GM13977 (cell line): ENCODE measurements at places on chromosomes 3 and 15.

DNA sequence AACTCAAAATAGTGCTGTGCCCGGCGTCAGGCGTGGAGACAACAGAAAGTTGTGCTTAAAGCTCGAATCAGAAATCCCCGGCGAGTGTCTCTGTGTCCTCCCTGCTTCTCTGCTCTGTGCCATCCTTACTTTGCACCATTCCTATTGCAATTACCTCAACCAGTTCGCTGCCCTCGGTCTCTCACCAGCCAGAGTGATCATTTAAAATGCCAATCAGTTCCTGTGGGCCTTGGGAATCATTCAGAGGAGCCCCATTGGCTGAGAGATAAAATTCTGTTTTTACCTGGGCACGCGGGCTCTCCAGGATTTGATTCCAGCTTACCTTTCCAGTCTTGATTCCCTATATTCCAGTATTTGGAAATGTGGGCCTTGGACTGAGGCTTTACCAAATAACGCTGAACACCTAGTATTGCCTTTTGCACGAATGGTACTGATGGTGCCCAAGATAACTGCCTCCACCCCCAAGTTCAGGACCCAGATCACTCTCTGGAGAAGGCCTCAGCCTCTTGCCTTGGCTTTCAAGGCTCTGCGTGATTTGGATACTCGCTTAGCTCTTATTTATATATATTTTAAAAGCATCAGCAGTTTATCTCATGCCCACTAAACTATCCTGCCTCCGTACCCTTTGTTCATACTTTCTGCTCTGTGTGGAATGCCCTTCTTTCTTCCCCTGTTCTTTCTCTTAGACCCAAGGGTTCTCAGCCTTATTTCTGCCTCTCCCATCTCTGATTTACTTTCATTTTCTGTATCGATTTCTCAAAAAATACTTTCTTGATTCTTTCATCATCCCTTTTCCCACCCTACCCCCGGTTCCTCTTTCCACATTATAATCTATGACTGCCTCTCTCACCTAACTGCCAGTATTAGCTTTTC is 863 bp downstream of the PSMA4 start:
- peak; percentile 36 for DNase-seq

DNA sequence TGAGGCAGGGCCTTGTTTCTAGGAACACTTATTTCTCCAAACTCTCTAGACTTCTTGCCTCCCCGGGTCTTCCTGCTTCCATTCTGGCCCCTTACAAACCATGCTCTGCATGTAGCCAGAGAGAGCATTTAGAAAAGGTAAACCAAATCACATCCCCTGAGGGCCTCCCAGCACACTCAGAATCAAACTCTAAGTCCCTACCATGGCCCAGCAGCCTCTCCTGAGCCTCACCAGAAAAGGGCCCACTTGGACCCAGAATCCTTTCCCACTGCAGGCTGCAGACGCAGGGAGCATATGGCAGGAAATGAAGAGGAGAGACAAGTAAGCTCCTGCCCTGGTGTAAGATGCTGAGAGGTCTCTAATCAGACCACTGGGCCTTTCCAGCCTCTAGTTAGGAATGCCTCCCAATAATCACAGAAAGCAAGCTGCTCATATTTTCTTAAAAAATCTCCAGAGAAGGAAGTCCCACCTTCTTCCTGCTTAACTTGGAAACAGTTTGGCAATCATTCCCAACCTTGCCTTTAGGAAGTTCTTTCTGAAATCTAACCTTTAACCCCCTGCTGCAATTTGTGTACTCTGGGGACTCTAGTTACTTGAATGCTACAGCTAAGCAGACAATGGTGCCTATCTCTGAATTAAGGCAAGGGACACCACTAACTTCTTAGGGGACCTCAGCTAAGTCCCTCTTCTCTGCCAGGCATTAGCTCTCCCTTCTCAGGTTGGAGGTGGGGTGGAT is 4.2 kb downstream of the AMOTL2 start:
- no peak for DNase-seq

DNA sequence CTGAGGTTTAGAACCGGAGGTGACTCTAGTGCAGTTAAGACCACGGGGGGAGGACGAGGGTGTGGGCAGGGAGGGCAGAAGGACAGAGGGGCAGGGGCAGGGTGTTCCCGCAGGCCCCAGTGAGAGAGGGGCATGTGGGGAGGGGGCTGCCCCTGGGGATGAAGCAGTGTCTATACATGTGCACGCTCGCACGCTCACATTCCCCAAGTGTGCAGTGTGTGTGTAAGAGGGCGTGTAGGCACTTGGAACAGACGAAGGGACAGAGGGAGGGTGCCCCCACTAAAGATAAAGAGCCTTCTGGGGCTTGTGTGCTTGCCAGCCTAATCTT is 69.5 kb upstream of the MEF2A start:
- DNase-seq = no peak

DNA sequence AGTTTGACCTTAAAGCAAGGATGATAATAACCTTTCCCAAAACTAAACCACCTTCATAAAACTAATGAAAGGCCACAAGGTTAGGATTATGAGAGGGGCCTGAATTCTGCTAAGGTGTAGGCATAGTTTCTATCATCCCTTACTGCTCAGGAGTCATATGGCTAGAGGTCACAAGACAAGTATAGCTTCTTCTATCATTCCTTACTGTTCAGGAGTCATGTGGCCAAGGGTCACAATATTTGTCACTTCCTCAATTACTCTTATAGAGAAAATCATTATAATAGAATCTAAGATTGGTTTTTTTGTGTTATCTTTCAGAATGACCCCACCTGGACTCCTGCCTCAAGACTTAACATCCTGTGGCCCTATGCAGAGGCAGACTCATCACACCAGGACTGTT is 36.6 kb downstream of the HERC1 start:
- DNase-seq = no peak

DNA sequence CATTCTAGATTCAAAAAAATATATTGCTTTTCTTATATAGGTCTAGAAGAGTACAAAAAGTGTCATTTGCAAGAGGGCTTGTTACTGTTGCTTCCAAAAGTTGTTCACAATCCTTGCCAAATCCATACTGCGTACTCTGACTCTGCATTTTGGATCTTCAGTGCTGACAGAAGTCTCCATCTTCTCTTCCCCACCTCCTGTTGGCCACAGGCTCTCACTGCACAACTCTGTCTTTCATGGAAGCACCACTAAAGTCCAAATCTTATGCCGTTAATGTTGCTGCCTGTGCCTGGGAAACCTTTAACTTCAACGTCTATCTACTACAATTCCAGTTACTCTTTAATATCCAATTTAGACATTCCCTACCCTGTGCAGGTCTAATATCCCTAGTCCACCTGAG is 419.9 kb downstream of the NR2F2 start:
- DNase-seq = no peak

- DNase-seq = peak; percentile 13
Measured at GRCh38 chr3:106184540-106185457, 316.0 kb upstream of the CBLB start.

DNA sequence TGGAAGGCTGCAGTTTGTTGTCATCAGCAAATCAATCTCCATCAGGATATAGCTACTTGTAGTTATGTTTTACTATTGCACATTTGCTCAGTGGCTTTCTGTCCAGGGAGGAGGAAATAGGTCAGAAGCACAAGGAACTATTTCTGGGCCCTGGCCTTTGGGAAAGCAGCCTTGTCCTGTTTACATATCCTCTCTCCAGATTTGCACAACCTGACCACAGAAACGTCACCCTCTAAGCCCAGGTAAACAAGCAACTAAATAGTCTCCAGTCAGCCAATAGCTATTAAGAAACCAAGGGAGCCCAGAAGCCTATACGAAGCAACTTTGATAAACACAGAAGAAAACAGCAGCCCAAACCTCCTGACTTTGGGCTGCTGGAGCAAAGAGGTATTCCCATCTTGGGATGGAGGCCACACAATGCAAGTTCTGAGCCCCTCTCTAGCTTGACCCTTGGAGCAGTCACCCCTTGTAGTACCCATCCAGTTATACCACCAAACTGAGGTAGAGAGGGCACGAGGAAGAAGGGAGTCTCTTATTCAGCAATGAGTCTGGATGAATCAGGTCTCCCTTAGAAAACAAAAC is 2.3 kb upstream of the FEM1B start:
- no peak for DNase-seq

DNA sequence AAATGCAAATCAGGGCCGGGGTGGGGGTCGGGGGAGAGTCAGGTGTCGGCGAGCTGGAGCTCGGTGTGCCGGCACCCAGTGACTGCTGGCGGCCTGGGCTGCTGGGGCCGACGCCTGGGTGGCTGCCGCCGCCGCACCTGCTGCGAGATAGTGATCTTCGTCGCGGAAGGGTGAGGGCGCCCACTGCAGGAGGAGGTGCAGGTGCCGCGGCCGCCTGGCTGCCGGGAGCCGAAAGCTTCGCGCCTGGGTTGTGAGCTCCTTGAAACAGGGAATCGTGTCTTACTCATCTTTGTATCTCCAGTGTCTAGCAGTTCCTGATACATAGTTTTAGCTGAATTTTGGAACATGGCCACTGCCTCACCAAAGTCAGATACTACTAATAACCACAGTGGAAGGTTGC is 64.0 kb upstream of the CPOX start:
- peak; percentile 61 for DNase-seq

DNA sequence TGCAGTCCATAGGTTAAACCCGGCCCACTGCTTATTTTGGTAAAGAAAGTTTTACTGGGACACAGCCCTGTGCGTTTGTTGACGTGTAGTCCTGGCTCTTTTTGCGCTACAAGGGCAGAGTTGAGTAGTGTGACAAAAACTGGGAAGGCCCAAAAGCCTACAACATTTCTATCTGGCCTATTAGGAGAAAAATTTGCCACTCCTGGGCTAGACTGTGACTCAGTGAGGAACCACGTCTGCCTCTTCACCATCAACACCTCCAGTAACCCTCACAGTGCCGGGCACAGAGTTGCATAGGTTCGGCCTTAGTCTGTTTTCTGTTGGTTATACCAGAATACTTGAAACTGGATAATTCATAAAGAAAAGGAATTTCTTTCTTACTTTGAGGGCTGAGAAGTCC is 110.3 kb downstream of the TOP2B start:
- no peak for DNase-seq

GRCh38 chr3:190646996-190647395 is 133.1 kb downstream of the IL1RAP start:
- no peak for DNase-seq

DNA sequence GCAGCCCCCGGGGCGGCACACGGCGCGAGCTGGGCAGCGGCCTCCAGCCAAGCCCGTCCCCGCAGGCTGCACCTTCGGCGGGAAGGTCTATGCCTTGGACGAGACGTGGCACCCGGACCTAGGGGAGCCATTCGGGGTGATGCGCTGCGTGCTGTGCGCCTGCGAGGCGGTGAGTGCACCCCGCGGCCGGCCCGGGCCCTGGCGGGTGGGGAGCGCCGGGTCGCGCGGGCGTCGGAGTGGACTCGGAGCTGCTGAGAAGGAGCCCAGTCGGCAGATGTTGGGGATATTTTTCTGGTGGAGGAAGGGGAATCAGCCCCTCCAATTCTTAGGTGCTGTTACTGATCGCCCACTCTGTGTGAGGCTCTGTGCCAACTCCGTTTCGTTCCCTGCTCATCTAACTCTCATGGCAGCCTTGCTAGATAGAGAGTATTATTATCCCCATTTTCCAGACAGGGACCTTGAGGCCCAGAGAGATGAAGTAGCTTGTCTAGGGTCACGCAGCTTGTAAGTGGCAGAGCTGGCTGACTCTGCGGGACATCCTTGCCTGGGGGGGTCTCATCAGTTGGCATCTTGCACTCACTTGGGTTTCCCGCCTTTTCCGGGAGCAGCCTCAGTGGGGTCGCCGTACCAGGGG is 890 bp downstream of the CHRD start:
- peak; percentile 65 for DNase-seq

GRCh38 chr3:197835509-197835908 is 44.5 kb downstream of the LRCH3 start:
- DNase-seq = peak; percentile 46

- no peak for DNase-seq
Measured at GRCh38 chr15:29969562-29970401, 113.0 kb upstream of the GOLGA8J start.

DNA sequence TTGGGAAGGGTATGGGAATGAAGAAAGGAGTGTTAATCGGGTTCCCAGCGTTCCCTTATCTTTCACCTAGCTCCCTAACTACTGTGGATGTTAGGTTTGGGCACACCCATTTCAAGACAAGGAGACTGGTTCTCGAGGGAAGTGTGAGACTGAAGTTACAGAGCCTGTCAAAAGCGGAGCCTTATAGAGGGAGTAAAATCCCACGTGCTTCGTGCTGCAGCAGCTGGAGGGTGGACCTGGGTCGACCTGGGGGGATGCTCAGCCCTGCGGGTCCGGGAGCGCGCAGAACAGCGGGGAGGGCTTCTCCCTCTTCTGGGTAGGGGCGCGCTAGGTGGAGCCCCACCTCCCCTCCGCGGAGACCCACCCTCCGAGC is 314 bp upstream of the TMED3 start:
- DNase-seq = no peak

DNA sequence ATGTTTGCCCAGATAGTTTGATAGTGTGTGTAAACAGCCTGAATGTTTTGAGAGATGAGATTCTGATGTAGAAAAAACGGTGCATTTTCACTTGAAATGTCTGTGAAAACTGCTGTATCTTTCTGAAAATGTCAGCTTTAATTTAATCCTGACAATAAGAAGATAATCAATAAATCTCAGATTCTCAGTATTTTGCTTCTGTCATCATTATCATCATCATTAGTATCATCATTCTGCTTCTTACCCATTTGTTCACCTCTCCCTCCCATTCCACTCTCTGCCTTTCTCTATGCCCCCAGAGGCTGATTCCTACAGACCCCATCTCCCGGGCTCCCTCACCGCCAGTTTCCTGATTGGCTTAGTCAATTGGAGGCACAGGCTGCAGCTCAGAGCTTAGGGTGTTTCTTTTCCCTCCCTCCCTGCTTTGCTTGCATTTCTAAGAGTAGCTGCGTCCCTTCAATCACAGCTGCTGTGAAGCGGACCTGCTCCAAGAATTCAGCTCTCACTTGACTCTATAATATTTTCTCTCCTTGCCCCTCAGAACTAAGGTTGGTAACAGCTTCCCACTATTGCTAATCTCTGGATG is 8.2 kb upstream of the SNTN start:
- DNase-seq = no peak

- DNase-seq = no peak
Measured at GRCh38 chr3:116442331-116443021, 2.8 kb downstream of the LSAMP start.

GRCh38 chr3:159586571-159587202 is 401.9 kb upstream of the IL12A start:
- DNase-seq = no peak

- DNase-seq = no peak
Measured at GRCh38 chr3:185715091-185715490, 109.8 kb downstream of the IGF2BP2 start.

GRCh38 chr3:185250247-185250646 is 3.6 kb downstream of the EHHADH start:
- no peak for DNase-seq
